MG63 (cell line): ENCODE measurements at places on chromosomes 7 and 10. TPM values are rescaled to one million over a fixed set of nuclear protein-coding genes. Genes with fewer than 3 reads are reported as not detected.

GRCh38 chr10:88187472-88187871 lies 324.0 kb downstream of the PTEN start:
- no peak for DNase-seq

GRCh38 chr7:101373812-101374614 lies 11.3 kb downstream of the COL26A1 start:
- DNase-seq, result peak; percentile 32

The ZPBP gene
- not detected in 2 replicates for total RNA-seq

The CAMK1D gene
- total RNA-seq, result 6.8 and 13.2 TPM in 2 replicates

- DNase-seq, result no peak
Measured at GRCh38 chr10:88455831-88456230, 127.3 kb downstream of the RNLS start.

The CYP2C19 gene
- total RNA-seq, result not detected in 2 replicates

The TMEM229A gene
- not detected in 2 replicates for total RNA-seq

DNA sequence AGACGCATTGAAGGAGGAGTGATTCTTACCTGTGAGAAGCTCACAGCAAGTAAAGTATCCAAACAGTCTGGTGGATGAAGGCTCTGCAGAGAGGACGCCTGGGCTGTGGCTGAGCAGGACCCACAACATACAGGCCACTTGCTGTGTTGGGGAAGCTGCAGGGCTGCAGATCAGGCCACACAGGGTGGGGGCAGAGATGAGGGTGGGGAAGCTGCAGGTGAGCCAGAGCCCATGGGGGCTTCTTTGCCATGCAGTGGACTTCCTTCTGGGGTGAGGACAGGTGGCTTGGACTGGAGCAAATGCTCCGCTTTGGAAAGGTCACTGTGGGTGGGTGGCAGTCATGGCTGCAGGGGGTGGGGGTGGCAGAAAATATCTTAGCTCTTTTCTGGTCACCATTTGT lies 214.8 kb downstream of the GLRX3 start:
- DNase-seq, result no peak

The FAM25A gene
- 12.0 TPM in 1 of 2 replicates, not detected in the other for total RNA-seq

The C10orf105 gene
- total RNA-seq, result not detected in 2 replicates

The ZNF25 gene
- 4.7 and 8.4 TPM in 2 replicates for total RNA-seq

- no peak for DNase-seq
Measured at GRCh38 chr7:113610572-113610971, 308.2 kb downstream of the PPP1R3A start.

The NPC1L1 gene
- 0.07 TPM in 1 of 2 replicates, not detected in the other for total RNA-seq
